ENCODE measurements at places on chromosomes 7 and 10.

- DNase-seq: no peak
These were observed 445 bp downstream of the PPA1 start for GRCh38 chr10:70232859-70233108.

- no peak for DNase-seq
These were observed 187.3 kb upstream of the AUTS2 start for GRCh38 chr7:69411018-69411417.

DNA sequence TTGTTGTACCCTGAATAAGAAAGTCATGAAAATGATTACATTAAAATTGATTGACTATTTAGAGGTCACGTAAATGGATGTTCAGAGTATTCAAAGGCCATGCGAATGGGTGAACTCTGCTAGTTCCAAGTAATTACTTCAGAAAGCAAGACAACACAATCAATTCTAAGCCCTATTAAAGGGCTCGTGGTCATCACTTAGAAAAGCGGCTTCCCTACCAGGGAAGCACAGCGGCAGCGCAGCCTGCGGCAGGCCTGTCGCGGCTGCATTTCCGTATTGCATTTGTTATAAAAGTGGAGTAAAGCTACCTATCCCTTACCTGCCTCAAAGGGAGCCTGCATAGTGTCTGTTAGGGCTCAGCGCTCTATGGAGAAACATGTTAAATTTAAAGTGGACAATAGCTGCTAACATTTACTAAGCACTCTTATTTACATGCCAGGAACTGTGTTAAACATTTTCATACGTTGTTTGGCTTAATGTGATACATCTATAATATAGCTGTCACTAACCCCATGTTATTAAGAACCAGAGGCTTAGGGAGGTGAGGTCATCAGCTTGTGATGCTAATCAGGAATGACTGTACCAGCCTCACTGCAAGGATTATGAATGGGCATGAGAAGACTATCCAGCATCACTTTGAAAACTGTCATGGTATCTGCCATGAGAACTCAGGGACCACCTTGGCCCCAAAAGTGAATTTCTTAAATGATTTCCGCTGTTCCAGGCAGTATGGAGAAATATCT is 187.5 kb downstream of the CELF2 start:
- DNase-seq: no peak

- no peak for DNase-seq
These were observed 98.1 kb downstream of the GPR37 start for GRCh38 chr7:124667312-124668153.

DNA sequence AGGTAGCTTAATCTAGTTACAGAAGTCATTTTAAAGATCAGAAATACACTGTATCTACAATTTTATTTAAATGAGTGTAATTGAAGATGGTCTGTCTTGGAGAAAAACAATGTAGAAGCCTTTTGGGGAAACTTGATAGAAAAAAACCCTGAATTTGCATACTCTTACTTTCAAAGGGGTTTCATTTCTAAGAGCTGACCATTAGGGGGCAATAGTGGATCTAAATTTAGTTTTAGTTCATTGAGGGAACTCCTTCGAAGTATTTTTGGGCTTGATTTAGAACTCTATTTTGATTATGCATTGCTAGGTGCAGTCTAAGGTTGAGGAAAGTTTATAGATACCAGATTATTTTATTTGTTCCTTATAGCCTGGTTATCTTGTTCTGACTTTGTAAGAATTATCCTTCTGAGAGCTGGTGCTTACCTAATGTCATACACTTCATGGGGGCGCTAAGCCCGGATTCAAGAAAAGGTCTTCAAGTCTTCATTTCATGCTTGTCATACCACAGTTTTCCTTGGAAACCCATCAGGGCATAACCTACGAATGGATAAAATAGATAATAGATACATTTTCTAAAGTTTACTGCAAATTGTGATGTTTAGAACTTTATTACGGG is 69.1 kb upstream of the MXI1 start:
- peak; percentile 15 for DNase-seq

DNA sequence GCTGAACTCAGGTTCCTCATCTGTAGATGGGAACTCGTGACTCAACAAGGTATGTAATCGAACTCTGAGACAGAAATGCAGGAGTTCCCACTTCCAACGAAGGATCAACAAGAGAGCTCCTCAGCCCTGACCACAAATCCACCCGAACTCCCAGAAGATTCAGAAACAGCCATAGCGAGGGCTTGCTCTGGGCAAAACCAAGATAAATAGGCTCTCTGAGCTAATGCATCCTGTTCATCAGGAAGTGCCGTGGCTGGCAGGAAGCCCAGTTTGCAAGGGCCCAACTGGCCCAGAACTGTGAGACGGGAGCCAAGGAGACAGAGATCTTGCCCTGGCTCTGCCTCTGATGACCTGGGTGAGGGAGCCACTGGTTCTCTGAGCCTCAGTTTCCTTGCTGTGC is 141.7 kb upstream of the PFKP start:
- DNase-seq: no peak

DNA sequence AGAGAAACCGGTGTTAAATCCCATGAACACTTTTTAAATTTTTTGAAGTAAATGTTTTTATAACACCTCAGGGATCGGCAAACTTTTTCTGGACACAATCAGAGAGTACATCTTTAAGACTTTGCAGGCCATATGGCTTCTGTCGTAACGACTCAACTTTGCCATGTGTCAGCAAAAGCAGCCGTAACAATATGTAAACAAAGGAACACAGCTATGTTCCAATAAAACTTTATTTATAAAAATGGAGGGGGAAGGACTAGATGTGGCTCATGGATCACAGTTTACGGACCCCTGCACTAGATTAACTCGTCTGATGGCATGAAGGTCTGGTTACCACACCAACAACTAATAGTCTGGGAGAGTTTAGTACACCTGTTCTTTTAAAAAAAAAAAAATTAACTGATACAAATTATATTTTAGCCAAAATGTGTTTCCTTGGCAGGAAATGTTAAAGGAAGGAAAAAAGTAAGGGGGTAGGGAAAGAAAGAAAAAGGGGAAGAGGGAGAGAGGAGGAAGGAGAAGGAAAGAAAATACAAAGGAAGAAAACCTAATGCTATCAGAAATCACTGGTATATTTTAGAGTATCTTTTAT is 50.2 kb downstream of the ABI1 start:
- DNase-seq: no peak

- DNase-seq: no peak
These were observed 4.1 kb downstream of the IL6 start for GRCh38 chr7:22730921-22731654.

- no peak for DNase-seq
These were observed 91.5 kb downstream of the KMT2C start for GRCh38 chr7:152344253-152344652.

DNA sequence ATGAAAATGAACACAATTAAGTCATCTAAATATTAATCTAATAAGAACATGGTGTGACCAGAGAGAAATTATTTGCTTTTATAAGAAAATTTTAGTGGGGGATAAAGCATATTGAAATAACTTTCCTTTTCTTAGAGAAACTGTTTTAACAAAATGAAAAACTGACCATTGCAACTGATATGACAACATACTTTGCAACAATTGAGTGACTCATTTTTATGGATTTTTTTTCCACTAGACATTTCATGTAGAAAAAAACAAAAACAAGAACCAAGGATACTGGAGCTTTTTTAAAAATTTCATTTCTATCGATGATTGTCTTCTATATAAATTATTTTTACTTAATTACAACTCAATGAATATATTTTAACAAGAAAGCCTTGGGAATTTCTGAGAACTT is 90.0 kb downstream of the C1GALT1 start:
- DNase-seq: no peak

GRCh38 chr7:79090543-79090942 is 362.9 kb downstream of the MAGI2 start:
- no peak for DNase-seq

DNA sequence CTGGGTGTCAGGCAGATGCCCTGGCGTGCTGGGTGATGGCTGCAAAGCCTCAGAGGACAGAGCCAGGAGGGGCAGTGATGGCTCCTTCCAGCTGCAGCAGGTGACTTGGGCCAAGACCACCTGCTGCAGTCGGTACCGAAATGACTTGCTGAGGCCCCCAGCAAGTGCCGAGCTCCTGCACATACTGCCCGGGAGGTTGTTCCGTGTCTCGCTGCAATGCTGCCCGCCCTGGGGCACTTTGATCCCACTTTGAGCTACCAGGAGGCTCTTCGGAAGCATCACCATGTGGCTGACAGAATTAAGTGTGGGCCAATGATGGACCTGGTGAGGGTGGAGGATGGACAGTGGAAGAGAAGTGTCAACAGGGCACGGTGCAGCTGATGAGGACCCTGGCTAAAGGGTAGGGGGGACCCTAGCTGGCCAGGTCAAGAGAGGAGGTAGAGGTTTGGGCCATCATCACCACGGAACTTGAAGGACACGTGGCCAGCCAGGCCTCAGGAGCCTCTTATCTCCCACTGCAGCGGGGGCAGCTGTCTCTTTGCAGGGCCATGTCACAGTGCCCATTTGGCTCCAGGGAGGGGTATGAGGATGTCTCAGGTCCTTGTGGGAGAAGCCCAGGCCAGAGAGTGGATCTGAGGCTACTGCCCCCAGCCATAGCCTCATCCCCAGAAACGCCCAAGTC is 51.1 kb upstream of the NANOS1 start:
- DNase-seq: no peak

DNA sequence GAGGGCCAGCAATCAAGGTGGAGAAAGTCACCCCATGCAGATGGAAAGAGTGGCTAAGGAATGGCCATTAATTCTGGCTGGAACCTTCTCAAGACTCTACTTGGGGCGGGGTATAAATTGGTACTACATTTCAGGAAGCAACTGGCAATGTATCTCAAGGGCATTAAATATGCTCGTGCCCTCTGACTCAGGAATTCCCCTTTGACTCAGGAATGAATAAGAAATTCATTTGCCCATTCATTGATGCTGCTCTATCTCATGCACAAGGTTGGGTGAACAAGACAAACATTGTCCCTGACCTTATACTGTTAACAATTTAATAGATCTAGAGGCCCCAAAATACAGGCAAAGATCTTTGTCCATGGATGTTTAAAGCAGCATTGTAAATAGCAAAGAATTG is 188.1 kb downstream of the MYOF start:
- DNase-seq: no peak

- no peak for DNase-seq
These were observed at the start of gene ZNF727 for GRCh38 chr7:64045301-64046040. ZNF727 (plus strand) TSS chr7:64045434; CDS start chr7:64045622, 188 bp downstream.

GRCh38 chr10:89119651-89120050 is 87.5 kb downstream of the CH25H start:
- no peak for DNase-seq

GRCh38 chr10:70494536-70494935 is 16.0 kb downstream of the PALD1 start:
- DNase-seq: no peak
